ENCODE measurements at places on chromosomes 1 and 21.

DNA sequence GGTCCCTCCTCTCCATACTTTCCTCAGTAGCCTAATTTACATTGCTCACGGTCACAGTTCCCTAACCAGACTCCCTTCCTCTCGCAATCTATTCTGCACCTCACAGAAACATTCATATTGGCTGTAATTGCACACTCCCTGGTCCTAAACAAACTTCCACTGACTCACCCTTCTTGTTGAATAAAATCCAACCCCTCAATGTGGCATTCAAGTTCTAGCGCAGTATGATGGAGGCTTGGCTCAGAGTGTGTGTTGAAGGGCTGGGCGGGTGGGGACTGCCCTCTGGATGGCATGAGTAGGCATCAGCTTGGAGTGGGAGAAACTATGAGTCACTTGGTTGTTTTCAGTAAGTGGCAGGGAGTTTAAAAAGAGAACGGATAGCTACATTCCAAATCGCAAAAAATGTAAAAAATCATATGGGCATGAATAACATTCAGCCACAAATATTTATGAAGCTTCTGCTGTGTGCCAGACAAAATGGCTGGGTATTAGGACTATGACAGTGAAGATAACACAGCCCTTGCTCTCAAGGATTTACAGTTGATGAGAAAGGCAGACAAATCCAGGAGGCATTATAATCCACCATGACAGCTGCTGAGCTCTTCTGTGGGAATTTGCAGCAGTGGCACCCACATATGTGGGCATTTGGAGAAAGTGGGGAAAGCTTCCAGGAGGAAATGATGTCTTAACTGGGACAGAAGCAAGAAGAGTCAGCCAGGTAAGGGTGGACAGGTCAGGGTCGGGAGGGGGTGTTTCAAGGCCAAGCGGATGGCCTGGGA is 42.2 kb upstream of the LYST start:
- peak; percentile 65 for DNase-seq

DNA sequence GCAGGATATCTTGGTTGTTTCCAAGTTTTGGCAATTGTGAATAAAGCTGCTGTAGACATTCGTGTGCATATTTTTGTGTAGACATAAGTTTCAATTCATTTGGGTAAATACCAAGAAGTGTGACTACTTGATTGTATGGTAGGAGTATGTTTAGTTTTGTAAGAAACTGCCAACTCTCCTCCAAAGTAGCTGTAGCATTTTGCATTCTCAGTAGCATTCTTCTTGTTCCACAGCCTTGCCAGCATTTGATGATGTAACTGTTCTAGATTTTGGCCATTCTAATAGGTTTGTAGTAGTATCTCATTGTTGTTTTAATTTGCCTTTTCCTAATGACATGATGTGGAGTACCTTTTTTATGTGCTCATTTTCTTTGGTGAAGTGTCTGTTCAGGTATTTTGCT is 38.6 kb upstream of the PLA2G4A start:
- no peak for DNase-seq

DNA sequence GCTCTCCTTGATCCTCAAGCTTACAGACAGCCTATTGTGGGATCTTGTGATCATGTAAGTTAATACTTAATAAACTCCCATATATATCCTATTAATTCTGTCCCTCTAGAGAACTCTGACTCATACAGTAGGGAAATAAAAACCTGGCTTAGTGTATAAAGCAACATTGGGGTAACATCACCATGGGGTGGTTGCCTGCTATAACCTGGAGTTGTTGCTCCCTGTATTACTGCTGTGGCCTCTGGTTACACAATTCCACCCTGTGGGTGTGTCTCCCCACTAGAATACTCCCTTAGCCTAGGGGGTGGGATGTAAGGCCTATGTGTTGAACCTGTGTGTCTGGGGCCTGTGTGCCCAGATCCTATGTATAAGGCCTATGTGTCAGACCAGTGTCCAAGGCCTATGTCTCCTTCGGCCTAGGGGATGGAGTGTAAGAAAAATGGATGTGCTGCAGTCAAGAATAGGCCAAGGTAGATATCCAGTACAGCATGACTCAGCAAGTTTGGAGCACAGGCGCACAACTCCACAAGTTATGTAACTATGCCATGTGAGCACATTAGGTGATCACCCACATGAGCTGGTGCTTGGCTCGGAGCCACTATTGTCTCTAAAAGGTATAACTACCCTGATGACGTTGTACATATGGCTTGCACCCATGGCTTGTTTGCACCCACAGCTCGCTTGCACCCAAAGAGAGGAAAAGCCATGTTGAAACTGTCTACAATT is 96.8 kb upstream of the C1orf21 start:
- DNase-seq: no peak

- DNase-seq: no peak
These were observed 13.1 kb upstream of the BCL9 start for GRCh38 chr1:147527941-147528936.

DNA sequence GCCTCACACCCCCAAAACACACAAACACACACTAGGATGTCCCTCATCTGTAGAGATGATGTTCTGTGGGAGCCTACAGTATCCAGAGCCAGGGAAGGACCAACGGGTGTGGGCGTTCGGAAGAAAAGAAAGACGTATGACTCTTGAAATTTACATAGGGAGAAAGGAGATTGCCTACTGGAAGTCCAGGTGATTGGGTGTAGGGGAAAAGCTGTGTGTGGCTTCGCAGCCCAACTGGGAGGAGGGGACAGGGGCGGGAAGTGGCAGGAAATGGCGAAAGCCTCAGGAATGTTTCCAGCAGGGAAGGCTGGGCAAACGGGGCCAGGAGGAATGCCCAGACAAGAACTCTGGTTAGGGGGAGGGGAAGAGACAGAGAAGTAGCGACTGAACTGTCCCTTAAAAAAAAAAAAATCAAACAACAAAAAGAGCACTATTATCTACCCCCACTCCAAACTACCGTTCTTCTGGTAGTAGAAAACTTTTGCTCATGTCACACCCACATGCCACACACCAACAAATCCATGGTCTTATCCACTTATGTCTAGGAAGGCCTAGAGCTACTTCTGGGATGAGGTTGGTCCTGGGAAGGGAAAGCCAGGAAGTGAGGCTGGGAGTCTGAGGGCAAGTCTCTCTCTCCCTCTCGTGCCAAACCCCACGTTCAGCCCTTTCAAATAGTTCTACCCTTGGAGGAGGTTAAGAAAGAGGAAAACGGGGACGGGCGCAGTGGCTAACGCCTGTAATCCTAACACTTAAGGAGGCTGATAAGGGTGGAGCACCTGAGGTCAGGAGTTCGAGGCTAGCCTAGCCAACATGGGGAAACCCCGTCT is 1.8 kb upstream of the CKS1B start:
- no peak for DNase-seq

DNA sequence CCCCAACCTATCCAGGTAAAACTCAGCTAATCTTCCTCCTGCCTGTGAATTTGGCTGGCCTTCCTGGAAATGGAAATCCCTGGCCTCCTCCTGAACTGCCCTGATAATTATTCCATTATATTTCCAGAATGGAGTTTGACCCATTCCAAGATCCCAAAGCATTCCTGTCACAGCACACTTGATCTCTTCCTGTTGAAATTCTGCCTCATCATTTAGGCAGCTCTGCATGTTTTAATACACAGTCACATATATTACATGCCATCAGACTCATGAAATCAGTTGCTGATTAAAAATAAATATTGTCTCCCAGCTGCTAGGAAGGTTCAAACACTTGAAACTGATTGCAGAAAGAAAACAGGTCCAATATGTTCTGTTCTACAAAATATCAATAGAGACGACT is 148.2 kb upstream of the PALMD start:
- no peak for DNase-seq

DNA sequence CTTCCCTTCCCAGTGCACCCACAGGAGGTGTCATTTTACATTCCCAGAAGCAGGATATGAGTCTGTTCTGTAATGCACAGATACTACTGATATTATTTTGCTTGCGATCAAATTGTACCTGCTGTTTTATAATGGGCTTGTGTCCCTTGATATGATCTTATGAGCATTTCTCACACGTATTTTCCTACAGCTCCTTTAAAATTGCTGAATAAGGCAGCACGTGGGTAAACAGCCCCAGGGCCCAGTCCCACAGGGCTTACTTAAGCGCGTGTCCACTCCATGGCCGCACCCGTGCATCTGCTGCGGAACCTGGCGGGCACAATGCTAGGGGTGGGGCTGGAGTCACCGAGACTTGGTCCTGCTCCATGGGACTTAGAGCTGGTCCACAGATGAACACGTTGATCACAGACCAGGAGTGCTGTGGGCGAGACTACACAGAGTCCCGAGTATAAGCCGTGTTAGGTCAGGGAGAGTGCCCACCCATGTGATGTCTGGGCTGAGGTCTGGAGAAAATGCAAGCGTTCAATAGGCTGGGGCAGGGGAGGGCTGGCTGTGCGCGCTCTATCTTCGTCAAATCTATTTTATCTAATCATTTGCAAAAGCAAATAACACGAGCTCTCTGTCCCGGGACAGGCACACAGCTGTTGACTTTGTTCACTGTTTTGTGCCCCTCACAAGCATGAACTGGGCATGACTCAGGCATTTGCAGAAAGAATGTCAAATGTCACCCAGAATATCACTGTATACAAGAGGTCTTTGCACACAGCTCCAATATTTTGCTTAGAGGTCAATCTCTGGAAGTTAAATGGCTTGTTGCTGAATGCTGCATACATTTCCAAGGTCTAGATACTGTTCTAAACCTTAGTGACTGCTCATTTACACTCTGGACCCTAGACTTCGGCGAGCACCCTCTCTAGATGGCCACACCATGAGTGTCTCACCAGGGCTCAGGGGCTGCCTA is 119.3 kb downstream of the CRYAA start:
- no peak for DNase-seq

DNA sequence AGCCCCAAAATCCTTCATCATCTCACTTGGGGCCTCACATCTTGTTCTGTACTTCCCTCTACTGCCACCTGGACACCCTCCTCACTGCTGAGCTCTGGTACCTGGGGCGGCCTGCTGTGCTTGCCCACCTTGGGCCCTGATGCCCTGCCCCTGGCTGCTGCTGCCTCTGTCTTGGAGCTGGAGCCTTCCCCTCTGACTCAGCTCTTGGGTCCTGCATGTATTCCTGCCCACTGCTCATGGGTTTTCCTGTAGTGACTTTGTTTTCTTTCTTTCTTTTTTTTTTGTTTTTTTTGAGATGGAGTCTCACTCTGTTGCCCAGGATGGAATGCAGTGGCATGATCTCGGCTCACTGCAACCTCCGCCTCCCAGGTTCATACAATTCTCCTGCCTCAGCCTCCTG is 37.5 kb downstream of the TRAPPC10 start:
- no peak for DNase-seq

DNA sequence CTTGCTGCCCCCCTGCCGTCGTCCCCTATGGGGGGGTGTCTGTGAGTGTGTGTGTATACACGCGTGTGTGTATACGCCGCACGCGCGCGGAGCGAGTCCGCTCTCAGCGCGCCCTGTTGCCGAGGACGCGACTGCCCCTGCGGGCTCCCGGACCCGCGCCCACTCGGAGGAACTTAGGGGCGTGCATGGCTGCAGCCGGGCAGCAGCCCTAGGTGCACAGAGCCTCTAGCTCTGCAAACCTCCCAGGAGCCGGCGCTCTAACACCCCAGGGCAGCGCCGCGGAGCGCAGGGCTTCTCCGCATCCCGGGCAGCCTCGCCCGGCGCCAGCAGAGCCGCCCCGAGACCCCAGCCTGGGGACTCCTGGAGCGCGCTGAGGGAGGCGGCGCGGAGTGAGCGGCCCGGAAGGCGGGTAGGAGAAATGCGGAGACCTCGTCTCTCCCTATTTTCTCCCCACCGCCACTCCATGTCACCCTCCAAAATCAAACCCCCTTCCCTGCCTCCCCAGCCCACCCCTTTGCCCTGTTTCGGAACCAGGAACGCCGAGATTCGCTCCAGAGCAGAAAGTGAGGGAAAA is 574 bp downstream of the ITPKB start:
- peak; percentile 59 for DNase-seq

GRCh38 chr1:30790850-30791778 is 33.5 kb upstream of the LAPTM5 start:
- DNase-seq: no peak

- DNase-seq: no peak
These were observed 2.4 kb downstream of the GABRD start for GRCh38 chr1:2021550-2021949.

DNA sequence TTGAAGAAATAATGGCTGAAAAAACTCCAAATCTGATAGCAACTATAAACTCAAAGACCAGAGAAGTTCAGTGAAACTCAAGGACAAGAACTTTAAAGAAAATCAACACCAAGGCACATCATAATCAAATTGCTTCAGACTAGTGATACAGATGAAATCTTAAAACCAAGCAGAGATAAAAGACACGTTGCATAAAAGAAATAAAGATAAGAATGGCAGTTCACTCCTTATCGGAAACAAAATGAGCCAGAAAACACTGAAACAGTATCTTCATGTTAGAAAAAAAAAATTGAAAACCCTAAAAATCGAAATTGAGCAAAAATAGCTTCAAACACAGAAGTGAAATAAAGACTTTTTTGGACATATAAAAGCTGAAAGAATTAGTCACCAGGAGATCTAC is 4.6 kb upstream of the RAB4A start:
- DNase-seq: no peak

- no peak for DNase-seq
These were observed 2.8 kb downstream of the DHCR24 start for GRCh38 chr1:54884135-54884586.

GRCh38 chr1:70504176-70504820 is 93.2 kb downstream of the CTH start:
- DNase-seq: peak; percentile 55

- DNase-seq: no peak
These were observed 49.6 kb downstream of the RPL5 start for GRCh38 chr1:92881391-92881790.

- peak; percentile 62 for DNase-seq
These were observed 87.9 kb downstream of the SSBP3 start for GRCh38 chr1:54318246-54318814.

DNA sequence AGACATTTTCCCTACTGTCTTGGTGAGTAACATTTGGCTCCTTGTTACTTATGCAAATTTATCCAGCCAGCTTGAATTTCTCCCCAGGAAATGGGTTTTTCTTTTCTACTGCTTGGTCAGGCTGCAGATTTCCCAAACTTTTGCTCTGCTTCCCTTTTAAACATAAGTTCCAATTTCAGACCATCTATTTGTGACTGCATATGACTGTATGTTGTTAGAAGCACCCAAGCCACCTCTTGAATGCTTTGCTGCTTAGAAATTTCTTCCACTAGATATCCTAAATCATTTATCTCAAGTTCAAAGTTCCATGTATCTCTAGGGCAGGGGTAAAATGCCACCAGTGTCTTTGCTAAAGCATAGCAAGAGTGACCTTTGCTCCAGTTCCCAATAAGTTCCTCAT is 32.3 kb upstream of the CITED4 start:
- no peak for DNase-seq

GRCh38 chr1:43874716-43875115 is 58.9 kb upstream of the ARTN start:
- DNase-seq: no peak

DNA sequence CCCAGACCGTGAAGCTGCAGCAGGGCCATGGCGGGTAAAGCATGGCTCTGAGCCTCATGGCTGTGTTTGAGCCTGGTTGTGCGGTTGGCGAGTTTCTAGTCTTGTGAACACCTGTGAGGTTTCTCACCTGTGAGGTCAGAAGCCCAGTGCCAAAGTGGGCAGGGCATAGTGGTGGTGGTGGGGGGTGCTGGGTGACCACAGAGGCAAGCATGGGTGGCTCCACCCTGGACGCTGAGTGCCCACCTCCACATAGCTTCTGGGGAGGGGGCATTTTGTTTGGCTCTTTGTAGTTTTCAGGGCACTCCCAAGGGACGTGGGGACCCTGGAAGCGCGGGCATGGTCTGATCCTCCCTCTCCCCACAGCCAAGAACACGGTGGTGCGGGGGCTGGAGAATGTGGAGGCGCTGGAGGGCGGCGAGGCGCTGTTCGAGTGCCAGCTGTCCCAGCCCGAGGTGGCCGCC is 91.1 kb downstream of the TRIM11 start:
- DNase-seq: no peak

Data from D341Med (cell line).